ENCODE measurements at places on chromosomes 1 and 21.

DNA sequence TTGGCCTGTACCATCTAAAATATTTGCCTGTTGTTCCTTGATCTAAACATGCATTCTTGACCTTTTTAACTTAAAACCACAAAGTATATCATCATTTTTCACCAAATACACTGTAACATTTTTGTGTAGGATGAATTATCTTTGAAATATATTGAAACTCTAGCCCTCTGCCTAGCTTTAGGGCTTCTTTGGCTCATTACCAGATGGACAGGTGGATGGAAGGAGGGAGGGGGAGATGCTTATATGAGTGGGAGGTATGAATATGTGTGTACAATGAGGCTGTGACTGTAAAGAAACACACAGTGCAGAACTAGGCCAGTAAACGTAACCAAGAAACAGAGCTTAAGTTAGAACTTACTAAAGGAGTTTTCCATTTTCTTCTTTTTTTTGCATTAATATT is 118.5 kb downstream of the ESRRG start:
- DNase-seq: no peak

DNA sequence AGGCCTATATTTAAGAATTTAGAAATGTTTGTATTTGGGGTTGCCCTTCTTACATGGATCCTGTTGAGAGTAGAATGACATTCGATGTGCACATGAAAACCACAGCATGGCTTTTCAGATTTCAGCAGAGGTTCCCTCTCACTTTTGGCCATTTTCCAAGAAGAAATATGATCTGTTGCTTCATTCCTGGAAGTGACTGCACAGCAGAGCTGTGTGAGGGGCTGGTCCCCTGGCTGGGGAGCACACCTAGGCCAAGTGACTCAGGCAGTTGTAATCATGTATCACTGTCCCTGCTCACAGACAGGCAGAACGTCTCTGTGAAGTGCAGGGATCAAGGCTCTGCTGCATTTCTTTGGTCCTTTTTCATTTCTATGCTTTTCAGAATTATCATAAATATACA is 32.3 kb downstream of the AGT start:
- peak; percentile 97 for DNase-seq

DNA sequence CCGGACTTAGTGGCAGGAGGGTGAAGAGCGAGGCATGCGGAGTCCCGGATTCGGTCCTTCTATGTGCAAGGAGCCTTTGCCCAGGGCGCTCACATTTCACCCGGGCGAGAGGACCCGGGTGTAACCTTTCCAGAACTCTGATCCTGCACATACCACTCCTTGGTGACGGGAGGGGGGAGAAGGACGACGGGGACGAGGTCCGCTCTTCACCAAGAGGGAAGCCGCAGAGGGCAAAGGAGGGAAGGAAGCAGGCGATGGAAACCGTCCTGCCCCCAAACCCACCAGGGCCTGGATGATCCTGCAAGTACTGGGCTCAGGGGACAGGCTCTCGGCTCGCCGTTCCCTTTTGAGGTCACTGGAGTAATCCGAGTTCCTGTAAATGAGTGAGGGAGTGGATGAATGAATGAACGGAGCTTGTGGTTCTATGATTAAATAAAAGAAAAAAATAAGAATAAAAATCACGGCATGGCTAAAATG is 993 bp downstream of the SYPL2 start:
- DNase-seq: no peak

DNA sequence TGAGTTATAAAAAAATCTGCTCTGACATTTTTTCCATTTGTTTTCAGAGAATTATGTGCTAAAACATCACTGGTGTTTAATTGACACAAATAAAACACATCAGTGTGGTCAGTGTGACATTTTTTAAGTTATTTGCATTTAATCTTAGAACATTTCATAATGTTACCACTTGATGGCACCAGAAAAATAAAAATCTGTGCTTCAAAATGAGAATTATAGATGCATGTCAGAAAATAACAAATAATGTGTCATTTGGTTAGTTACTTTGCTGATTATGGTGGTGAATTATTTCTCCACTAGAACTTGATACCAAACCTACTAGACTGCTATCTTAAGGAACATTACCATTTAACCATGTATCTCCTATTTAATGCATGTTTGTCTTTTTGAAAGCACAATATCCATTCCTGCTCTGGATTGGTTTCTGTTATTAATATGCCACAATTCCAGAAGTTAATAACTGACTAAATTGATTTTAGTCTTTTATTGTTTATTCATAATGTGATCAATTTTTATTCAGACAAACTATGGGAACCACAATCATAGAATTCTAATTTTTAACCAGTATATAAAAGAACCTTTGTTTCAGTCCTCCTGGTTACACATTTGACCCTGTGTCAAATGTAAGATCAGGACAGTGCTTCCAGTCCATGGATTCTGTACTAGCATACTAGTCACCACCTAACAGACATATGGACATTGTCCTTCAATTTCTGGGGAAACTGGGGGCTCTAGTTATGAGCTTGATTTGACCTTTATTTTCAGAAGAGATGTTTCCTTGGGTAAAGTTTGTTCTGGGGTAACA is 81.0 kb downstream of the RPS6KC1 start:
- no peak for DNase-seq

- DNase-seq: no peak
Observed at GRCh38 chr21:37677006-37677405, 239.3 kb downstream of the KCNJ6 start.

DNA sequence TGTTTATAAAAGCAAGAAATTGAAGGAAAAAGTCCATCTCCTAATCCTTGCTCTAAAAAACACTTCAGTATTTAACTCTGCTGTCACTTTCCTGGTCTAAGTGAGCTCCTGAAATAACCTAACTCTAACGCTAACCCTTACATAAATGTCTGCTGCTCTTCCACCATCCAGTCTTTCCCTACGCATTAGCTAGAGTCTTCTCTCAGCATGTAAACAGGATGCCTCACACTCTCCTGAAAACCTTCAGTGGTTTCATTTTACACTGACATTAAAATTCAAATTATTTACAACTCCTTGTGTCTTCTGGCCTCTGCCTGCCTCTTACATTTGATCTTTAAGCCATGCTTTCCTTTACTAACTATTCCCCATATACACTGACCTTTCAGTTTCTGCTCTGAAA is 697.6 kb upstream of the CXADR start:
- no peak for DNase-seq

DNA sequence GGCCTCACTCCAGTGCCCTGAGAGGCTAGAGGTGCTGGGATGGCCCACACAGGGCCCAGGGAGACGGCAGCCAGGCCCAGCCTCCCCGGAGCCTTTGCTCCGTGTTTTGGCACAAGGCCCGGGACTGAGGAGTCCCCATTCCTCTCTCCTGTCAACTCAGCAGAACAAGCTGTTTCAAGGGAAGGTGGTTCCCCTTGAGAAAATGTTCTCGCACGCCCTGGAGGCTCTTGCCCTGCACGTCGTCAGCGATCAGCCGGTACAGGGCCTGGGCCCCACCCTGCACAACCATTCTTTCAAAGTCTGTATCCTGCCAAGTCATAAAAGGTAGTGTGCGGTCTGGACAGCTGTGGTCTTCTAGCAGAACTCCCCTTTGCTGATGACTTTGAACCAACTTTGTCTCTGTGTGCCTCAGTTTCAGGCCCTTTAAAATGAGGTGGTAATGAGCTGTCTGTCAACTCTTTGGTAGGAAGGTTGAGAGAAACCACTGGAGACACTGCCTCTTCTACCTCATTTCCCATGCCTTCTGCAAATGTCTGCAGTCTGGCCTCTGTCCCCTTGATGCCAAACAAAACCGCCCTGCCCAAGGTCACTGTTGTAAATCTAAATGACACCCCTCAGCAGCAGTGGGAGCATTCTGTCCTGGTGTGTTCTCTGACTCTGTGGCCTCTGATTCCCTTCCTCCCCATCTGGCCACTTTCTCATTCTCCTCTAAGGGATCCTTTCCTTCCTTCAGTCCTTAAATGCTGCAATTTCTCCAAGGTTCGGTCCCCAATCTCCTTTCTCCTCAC is 138.6 kb upstream of the JUN start:
- peak; percentile 91 for DNase-seq

DNA sequence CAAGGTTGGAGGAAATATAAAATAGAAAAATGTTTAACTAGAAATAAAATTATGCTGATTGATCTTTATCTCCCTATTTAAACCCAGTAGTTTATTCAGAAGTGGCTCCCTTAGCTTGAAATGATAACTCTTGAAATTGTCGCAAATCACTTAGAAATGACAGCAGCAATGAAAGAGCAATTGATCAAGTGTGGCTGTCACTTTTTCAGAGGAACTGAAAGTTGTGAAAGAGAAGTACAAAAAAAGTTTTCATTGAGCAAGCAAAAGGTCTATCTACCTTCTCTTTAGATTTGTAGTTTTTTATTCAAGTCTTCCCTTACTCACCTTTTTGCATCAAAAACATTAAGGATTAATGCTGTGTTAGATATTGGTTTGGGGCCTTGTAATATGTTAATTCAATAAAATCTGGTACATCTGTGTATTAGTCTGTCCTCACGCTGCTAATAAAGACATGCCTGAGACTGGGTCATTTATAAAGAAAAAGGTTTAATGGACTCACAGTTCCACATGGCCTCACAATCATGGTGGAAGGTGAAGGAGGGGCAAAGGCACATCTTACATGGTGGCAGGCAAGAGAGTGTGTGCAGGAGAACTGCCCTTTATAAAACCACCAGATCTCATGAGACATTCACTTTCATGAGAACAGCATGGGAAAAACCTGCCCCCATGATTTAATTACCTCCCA is 48.3 kb downstream of the LRRC8C start:
- no peak for DNase-seq

DNA sequence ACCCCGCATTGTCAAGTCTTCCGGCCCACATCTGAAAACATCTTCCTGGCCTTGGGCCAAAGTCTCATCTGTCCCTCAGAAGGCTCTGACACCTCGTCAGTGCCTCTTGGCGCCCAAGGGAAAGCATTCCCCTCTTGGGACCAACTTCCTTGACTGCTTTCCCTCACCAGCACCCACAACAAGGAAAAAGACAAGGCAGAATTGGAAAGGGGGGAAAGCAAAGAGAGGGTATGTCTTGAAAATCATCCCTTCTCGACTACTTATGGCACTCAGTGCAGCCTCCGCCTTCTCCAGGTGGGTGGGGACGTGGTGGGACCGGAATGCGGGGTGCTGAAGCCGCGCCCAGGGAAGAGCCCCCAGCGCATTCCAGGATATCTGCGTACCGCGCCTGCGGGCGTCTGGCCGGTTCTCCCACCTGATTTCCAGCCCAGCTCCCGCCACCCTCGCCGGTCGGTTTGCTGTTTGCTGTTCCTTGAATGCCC is 554 bp upstream of the SLC39A1 start:
- no peak for DNase-seq

DNA sequence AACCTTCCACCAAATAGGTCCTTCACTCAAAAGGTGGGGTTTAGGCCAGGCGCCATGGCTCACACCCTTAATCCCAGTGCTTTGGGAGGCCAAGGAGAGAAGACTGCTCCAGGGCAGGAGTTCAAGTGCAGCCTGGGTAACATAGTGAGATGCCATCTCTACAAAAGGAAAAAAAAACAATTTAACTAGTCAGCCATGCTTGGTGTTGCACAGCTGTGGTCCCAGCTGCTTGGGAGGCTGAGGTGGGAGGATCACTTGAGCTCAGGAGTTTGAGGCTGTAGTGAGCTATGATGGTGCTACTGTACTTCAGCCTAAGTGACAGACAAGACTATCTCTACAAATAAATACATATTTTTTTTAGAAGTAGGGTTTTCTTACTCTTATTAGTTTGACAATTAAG is 617.5 kb downstream of the KIF26B start:
- DNase-seq: no peak

GRCh38 chr1:225479996-225480720 is 52.3 kb upstream of the LBR start:
- DNase-seq: no peak

DNA sequence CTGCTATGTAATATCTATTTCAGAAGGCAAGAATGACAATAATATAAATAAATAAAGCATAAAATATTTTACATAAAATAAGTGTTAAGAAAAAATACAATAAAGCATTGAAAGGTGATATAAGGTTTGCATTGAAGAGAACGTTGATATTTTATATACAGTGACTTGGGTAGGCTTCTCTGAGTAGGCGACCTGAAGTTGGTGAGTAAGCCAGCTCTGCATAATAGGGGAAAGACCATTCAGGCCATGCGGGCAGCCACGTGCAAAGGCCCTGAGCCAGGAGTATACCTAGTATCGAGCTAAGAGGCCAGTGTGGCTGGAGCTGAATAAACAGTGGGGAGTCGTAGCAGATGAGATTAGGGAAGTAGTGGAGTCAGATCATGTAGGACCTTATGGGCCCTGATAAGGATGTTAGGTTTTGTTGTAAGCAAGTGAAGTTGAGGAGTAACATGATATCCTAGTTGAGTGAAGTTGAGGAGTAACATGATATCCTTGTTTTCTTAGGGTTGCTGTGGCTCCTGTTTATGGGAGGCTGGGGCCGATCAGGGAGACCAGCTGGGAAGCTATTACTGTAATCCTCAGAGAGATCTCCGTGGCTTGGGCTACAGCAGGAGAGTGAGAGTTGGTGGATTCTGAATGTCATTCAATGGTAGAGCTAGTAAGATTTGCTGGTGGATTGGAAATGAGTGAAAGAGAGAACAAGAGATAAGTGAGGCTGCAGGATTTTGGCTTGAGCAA is 22.0 kb downstream of the KCNK1 start:
- DNase-seq: peak; percentile 78

DNA sequence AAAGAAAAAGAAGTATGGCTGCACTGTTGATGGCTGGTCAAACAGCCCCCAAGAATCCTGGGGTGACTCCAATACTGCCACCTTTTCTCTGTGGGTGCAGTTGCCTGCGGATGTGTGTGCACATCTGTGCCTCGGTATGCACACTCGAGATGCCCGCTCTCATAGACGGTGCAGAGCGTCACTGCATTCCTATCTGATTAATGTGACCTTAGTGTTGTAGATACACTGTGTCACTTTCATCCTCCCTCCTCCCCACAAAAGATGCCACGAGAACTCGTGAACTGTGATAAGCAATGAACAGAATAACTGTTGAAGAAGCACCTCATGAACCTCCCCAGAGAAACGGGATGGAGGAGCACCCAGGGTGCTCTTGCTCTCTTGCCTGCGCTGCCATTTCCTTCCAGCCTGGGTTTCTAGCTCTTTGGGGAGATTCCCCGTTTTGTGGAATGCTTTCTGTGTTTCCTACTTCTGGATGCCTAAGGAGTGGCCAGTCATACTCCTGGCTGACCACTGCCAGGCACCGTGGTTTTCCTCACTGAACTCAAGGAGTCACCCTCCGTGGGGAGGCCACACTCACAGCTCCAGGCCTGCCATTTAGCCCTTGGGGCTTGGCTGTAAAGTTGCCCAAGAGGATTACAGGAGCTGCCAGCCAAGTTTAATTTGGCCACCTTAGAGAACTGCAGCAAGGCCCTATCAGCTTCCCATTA is 32.0 kb downstream of the NTPCR start:
- DNase-seq: peak; percentile 74

- no peak for DNase-seq
Observed at GRCh38 chr1:165316153-165316772, 40.3 kb downstream of the LMX1A start.

- peak; percentile 36 for DNase-seq
Observed at GRCh38 chr21:17513214-17514123, 626 bp downstream of the CXADR start.

- no peak for DNase-seq
Observed at GRCh38 chr1:63640633-63641567, 47.7 kb downstream of the PGM1 start.

All from MCF 10A (cell line).